HCEC 1CT (cell line): ENCODE measurements at places on chromosomes 1 and 21.

- no peak for DNase-seq
These were observed 15.6 kb upstream of the LY9 start for GRCh38 chr1:160780398-160780755.

DNA sequence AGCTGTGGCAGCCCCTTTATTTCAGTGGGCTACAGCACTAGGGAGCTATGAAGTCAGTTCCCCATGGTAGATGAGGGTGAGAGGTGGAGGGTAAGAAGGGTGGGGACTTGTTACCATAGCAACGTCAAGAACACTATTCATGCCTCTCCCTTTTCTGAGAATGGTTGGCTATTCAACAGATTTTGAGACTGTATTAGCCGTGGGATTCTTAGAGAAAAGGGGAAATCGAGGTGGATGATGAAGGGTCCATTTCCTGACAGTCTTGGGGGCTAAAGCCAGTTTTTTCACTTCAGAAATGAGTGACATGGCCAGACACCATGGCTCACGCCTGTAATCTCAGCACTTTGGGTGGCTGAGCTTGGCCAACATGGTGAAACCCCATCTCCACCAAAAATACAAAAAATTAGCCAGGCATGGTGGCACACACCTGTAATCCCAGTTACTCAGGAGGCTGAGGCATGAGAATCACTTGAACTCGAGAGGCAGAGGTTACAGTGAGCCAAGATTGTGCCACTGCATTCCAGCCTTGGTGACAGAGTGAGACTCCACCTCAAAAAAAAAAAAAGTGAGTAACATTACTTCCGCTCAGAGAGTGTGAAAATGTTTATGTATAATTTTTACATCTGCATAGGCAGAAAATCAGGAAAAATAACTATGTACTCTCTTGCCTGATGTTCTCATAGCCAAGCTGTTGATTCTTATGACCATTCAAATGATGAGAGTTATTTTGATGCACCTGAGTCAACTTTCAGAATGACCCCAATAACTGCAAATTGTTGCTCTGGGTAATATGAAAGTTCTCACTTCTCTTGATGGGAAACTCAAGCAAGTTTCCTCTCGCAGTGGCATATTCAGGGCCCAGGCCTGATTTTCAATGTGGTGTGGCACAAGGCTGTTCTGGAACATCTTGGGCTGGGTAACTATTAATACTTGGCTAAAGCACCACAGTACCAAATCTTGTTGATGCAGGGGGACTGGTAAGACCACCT is 23.2 kb upstream of the RGSL1 start:
- DNase-seq: no peak

DNA sequence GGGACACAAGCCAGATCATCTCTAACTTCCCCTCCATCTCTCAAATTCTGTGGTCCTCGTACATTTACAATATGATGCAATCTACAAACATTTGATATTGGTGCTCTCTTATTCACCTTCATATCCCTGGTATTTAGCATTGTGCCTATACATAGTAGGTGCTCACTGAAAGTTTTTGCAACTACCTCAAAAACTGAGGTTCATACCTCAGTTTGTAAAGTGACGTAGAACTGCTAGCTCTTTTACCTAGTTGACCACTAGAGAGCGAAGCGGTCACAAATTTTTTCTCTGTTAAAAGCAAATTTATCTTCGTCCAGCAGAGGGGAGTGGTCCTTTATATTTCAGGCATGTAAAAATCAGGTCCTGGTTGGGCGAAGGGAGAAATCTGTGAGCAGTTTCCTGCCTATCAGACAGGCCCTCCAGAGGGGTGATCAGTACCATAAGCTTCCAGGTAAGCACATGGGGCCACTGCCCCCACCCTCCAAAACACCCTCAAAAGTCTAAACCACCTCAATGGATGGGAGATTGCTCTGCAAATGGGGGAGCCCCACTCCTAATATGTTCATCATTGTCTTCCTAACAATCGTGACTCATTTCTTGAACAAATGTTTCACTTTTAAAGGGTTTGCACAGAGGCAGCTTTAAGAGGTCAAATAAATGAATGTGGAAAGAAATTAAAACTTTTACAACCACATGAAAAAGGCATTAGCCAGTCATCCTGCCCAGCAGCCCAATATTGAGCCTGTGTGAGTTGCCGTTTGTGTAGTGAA is 10.6 kb upstream of the HLCS start:
- peak; percentile 73 for DNase-seq

- DNase-seq: no peak
These were observed 31.7 kb downstream of the EIF2D start for GRCh38 chr1:206580438-206581113.

DNA sequence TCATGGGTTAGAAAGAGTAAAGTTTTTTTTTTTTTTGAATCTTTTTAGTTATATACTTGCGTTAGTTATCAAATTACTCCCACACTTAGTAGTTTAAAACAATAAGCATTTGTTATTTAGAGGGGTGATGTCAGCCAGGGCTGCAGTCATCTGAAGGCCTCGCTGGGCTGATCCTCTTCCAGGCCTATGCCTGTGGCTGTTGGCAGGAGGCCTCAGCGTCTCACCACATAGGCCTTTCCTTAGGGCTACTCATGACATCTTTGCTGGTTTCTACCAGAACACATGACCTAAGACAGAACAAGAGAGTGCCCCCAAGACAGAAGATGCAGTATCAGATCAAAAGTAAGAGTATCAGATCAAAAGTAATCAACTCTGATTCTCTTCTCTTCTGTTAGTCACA is 167.4 kb downstream of the HHAT start:
- no peak for DNase-seq

DNA sequence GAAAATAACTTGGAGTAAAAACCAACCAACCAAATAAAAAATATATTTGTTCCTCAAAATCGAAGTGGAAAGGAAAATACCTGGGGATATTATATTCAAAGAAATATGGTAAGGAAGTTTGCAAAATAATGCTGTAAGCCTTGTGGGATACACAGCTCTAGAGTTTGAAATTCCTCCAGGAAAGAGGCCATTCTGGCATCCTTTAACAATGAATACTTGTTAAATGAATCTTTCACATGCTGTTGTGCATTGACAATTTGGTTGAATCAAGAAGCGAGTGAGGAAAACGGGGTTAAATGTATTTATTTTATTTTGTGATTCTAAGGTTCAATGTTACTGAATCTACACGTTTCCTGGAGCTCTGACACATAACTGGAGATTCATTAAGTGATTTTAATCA is 30.5 kb upstream of the NTNG1 start:
- DNase-seq: peak; percentile 12

DNA sequence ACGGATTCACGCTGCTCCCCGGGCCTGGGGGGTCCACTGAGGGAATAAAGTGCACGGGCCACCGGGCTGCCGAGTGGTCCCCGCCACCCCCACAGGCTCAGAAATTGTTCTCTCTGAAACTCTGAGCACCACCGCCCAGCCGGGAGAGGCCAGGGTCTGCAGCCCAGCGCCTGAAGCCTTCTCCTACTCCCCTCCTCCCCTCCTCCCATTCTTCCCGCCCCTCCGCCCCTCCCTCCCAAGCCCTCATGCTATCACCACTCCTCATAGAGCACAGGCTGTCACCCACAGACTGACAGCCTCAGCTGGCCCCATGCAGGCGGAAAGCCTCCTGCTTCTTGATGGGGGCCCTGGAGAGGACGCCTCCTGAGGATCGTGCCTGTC is 707 bp upstream of the GPR153 start:
- no peak for DNase-seq

DNA sequence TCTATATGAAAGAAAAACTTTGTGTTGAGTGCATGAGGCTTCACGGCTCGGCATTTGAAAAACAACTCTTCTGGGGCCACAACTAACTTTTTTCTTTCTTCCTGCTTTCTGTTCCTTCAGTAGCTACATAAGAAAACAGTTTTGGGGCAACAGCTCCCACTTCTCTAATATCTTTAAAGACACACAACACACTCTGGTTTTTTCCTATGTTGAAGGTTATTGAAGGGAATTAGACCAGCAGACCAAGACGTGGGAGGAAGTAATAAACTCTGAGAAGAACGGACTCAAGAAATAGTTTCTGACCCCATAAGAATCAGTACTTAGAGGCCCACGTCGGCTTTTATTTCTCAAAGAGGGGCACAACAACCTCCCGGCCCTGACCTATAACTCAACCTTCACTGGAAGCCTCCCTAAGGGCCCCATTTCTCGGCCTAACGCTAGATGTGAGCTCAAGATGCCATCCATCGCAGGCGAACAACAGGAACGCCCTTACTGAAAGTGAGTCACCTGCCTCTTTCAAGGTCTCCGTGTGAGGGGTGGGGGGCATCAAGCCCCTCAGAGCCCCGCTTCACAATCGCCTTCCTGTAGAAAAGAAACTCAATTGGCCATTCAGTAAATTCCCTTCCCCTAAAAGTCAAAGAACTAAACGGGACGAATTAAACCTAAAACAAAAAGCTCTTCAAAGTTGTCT is 844 bp downstream of the ZMYM6 start:
- peak; percentile 21 for DNase-seq

- no peak for DNase-seq
These were observed 195.9 kb downstream of the CYYR1 start for GRCh38 chr21:26377111-26377694.

- no peak for DNase-seq
These were observed 1.3 kb downstream of the GPR157 start for GRCh38 chr1:9127395-9128165.

DNA sequence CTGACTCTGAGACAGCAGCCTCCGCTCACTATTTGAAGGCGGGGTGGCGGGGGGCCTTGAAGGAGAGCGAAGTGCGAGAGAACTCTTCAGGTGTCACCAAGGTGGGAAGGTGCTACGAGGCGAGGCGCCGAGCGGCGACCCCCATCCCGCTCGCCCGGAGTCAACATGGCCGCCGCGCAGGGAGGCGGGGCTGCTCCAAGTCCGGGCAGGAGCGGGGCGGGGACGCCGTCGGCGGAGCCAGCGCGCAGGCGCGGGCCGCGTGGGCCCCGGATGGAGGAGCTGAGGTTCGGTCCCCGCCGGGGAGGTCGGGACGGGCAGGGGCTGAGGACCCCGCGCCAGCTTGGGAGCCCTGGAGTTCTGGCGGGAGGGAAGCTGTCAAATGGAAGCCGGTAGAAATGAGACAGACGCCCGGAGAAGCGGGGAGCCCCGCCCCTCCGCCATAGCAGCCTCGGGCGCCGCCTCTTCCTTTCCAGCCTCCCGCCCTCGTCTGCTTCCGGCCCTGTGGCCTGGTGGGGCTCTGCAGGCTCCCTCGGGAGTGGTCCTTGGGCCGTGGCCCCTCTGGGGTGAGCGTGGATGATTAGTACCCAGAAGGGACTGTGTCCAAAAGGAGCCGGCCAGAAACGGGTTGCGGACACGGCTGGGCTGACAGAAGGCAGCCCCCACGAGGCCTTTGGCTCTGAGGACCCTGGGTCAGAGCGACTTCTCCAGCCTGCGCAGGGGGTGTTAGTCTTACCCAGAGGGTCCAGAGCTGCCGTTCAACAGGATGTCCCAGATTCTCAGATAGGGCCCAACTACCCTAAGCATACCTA is at the start of gene PIGV:
Gene PIGV (plus strand): TSS at position 245 of the 809 bp plus-strand sequence. CDS start 2,866 bp downstream, outside the sequence.
- DNase-seq: peak; percentile 78

DNA sequence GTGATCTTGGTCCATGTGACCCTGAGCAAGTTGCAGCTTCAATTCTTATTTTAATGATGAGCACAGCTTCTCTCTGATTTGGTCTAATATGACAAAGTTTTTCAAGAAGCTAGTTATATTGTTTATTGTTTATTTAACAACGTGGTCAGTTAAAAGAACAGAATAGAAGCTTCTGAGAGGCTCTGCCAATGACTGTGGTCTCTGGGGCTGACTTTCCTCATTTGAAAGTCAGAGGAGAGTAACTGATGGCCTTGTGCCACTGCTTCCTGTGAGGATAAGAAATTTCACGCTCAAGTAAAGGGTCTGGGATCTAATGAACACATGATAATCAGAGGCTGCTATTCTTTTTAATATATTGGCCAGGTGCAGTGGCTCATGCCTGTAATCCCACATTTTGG is 7.3 kb downstream of the HHIPL2 start:
- no peak for DNase-seq

- DNase-seq: no peak
These were observed 574.2 kb upstream of the ADGRL2 start for GRCh38 chr1:81226603-81226928.

- DNase-seq: no peak
These were observed 158.6 kb upstream of the SNX7 start for GRCh38 chr1:98502937-98503336.

DNA sequence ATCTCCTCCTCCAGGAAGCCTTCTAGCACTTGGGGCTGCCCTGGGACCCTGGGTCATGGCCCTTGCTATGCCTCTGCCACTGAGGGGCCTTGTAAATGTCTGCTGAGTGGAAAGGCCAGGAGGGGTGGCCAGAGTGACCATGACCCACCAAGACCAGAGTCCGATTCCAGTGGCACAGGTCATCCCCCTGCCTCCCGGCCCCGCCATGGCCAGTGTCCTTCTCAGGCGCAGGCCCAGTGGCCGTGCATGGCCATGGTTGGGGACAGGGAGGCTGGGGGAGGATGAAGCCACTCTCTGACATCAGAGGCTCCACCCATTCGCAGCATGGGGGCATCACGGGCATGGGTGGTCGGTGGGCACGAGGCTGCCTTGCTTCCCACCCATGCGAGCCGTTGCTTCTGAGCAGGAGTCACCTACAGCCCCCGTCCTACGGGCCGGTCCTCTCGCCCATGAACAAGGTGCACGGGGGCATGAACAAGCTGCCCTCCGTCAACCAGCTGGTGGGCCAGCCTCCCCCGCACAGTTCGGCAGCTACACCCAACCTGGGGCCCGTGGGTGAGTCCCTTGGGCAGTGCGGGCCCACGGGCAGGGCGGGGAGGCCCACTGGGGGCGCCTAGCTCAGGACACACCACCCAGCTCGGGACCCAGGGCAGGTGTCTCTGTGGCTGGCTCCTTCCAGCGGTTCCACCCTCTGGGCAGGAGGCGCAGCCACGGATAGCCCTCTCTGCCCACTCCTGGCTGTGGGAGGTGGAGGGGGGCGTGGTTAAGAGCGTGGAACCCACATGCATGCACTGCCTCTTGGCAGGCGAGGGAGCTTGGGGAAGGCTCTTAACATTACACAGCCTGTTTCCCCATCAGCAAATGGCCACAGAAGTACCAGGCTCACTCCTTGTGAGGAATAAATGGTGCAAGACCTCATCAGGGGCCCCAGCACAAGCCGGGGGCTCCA is 22.4 kb upstream of the CCDC27 start:
- no peak for DNase-seq

- no peak for DNase-seq
These were observed 158.8 kb downstream of the C1orf21 start for GRCh38 chr1:184545601-184546000.

GRCh38 chr1:53090227-53091147 is 28.5 kb downstream of the PODN start:
- no peak for DNase-seq
